ENCODE measurements at places on chromosomes 1 and 21.

DNA sequence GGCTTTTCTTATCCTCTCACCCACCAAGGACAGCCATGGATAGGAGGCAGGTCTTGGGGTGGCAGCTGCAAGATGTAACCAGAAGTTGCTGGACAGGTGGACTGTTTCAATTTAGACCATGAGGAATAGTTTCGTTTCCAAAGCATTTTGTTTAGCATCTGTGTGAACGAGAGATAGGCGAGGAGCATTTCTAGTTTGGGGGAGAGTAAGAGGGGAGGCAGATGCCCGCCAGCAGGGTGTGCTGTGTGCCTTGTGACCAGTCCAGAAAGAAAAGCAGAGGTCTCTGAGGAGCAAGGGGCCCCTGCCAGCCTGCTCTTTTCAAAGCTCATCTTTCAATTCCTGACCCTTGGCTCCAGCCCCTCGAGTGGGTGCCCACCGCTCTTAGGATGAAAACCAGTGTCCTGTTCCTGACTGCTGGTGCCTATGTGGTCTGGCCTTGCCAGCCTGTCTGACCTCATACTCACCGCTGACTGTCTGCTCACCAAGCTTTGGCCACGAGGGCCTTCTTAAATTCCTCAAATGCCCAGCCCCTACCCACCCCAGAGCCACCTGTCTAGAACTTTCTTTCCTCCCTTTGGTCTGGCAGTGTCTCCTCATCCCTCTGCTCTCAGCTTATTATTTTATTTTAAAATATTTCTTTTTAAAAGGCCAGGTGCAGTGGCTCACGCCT lies 8.5 kb downstream of the SERINC2 start:
- DNase-seq, result no peak

GRCh38 chr1:229671310-229671709 lies 45.3 kb downstream of the URB2 start:
- no peak for DNase-seq

- no peak for DNase-seq
These were observed 82.4 kb upstream of the GPR88 start for GRCh38 chr1:100455478-100456072.

DNA sequence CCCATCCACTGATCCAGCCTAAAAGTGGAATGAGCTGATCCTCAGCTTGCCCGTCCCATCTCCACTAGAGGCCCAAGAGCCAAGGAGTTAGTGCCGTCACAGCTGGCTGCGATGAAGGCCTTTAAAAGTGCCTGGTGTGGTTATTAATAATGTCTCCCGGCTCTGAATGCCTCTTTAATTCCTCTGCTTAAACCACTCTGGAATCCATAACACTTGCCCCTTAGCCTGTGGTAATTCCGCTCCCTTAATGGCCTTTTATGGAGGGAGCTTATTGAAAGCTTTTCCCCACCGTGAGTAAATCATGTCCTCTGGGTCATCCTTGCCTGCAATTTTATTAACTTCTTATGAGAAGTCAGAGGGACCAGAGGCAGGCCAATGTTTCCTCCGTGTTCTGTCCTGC lies 55.4 kb downstream of the UBIAD1 start:
- DNase-seq, result no peak

- no peak for DNase-seq
These were observed 97.6 kb downstream of the NOS1AP start for GRCh38 chr1:162166917-162167615.

DNA sequence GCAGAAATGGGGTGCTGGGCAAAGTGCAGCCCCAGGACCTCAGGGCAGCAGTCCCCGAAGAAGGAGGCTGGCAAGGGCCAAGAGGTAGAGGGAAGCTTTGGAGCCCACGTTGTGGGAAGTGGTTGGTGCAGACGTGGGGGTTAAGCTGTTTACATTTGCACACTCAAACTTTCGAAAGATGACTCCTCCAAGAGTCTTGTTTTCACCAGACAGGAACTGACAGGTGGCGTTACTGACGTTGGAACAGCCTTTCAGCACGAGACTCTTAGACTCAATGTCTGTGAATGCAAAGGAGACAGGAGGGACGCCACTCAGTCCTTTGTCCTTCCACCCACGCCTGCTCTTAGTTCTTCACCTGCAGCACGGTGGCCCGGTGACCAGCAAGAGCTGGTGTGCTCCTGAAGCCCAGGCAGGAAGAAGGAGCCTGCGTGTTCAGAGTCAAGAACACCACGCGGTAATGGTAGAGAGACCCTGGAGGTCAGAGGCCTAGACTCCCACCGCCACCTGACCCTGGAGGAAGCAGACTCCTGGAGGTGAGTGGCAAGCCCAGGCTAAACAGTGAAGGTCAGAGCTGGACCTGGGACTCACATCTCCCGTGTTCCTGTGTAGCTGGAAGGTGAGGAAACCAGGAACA lies 15.9 kb downstream of the LYPD8 start:
- DNase-seq, result no peak

DNA sequence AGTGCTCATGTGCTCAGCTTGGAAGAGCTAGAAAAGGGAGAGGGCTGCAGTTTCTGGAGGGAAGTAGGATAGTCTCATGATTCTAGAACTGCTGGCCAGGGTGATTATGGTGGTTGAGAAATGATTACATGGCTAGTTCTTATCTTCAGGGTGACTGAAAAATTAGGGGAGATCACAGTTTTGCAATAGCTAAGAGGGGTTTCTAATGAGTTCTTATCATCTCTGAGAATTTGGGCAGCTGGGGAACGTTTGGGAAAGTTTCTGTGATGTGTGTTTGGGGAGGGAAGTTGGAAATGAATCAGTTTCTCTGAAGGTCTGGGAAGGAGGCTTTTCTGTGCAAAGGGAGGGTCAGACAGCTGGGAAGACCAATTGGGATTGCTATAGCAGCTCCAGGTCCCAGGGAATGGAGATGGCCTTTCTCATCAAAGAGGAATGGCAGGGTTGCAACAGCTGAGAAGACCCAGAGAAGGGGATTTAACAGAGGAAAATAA lies 7.6 kb upstream of the RHOU start:
- no peak for DNase-seq

- no peak for DNase-seq
These were observed 56.2 kb upstream of the EPS8L3 start for GRCh38 chr1:109819906-109820305.

DNA sequence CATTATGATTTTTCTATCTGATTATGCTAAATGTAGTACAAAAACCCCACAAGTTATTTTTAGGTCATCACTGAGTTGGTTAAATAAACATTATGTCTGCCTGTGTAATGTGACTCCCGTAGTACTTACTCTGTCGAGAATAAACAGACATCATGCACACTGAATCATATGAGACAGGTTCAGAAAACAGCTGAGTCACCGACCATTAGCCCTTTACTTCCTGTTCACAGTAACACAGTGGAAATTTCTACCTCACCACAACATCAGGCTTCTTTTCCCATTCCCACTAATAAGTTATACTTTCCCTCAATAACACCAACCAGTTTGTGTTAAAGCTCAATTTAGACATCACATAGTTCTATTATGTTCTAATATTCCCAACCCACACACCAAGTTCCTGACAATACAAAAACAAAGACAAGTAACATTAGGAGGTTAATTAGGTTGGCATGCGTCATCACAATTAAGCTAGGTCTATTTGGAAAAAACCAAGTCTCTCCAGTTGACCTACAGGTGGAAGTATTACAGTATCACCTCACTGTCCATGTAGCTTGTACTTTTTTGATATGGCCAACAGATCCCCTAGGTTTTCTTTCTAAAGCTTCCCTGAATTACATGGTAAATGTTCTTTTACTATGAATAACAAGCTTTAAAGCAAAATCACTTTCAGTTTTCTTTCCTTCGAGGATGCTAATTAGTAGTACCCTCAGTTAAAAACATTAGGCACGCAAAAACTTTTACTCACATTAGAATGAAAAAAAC lies 154.2 kb downstream of the EIF4G3 start:
- DNase-seq, result no peak

- DNase-seq, result no peak
These were observed 94.0 kb downstream of the HMGB4 start for GRCh38 chr1:33957854-33958253.

- DNase-seq, result no peak
These were observed 154.6 kb upstream of the LRRC7 start for GRCh38 chr1:69413129-69413528.

DNA sequence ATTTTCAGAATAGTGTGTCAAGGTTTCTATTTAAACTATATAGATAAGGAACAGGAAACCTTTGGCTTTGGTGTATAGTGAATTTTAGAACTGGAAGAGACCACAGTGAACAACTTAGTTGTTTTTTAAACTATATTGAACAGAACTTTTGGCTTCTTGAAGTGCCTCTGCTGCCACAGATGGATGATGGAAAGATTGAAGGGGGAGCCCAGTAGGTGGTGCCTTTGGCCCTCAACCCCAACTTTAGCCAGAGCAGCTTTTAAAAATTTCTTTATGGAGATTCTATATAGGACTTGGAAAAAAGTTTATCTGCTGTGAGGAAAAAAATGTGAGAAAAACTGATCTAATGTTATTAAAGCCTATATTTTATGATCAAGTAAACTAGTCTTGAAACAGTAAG lies 50.2 kb downstream of the SWT1 start:
- DNase-seq, result no peak

DNA sequence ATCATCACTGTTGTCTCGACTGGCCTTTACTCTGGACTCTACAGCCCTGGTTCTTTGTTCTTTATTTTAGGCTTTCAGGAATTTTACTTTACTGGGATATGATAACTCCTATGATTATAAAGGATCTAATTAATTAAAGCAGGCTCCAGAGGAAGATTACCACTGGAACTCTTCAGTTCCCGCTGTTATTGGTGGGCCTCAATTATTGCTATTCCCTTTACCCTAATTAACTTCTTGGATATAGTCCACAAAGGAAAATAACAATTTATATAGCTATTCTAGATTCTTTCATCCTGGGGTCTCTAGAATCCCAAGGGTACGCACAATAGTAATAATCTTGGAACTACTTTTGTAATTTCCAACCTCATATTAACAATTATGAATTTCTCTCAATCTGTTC lies 8.5 kb upstream of the OVAAL start:
- DNase-seq, result no peak

GRCh38 chr1:26259578-26259977 lies 20.3 kb upstream of the SH3BGRL3 start:
- no peak for DNase-seq

- no peak for DNase-seq
These were observed 496.2 kb downstream of the LTN1 start for GRCh38 chr21:28496517-28496916.

DNA sequence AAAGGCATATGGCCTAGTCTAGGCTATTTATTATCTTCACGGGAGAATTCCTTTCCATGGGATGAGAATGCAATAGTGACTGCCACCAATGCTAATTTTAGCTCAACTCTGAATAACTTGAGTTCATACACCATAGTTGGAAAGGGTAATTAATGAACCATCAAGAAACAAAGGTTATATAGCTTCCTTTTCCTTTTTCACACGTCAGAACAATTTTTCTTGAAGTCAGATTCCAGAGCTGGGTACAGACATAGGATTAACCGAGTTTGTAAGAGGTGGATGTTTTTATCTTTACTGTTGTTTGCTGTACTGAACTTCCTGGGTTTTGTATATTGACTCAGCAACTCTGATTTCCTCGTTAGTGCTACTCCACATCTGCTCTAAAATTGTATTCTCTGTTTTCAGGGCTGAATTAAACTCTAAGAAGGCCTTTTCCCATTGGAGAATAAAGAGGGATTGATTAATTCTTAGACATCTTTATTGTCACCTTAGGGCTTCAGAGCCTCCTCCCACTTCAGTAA lies 262.0 kb downstream of the NUF2 start:
- no peak for DNase-seq

DNA sequence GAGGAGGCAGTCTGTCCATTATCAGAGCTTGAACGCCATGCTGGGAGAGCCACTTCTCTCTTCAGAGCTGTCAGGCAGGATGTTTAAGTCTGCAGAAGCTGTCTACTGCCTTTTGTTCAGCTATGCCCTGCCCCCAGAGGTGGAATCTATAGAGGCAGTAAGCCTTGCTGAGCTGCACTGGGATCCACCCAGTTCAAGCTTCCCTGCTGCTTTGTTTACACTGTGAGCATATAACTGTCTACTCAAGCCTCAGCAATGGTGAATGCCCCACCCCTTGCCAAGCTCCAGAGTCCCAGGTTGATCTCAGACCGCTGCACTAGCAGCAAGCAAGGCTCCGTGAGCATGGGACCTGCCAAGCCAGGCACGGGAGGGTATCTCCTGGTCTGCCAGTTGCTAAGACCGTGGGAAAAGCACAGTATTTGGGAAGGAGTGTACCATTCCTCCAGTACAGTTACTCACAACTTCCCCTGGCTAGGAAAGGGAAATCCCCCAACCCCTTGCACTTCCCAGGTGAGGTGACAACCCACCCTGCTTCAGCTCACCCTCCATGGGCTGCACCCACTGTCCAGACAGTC lies 32.5 kb downstream of the RGS13 start:
- no peak for DNase-seq

- peak; percentile 28 for DNase-seq
These were observed 26.3 kb downstream of the PER3 start for GRCh38 chr1:7810395-7810794.

DNA sequence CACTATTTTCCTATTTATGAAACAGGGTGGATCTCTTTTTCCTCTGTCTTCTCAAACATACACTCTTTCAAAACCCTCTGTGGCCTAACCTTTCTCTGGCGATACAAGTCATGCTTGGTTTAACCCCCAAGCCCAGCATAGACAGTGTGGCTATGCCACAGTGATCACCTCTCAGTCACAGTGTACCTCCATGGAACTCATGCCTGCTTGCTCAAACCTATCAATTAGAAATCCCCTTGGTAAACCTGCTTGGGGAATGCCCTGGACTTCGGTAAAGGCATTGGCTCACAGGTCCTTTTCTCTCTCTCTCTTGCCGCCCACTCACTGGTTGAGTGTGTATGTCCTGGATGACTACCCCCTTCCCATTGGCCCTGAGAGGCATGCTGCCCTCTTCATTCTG lies 147.5 kb downstream of the CYYR1 start:
- DNase-seq, result no peak

DNA sequence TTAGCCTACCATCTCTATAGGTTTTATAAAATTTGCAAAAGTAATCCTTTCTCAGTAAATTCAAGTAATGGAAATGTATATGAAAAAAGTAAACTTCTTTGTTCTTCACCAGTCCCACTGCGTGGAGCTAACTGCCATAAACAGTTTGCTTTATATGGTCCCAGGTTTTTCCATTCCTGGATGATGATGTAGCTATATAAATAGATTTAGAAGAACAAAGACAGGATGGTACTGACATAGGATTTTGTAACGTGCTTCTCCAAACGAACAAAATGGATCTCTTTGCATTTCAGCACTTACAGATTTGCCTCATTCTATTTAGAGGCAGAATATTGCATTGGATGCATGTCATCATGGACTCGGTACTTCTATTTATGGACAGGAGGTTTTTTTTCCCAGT lies 57.3 kb downstream of the SMYD2 start:
- DNase-seq, result no peak

DNA sequence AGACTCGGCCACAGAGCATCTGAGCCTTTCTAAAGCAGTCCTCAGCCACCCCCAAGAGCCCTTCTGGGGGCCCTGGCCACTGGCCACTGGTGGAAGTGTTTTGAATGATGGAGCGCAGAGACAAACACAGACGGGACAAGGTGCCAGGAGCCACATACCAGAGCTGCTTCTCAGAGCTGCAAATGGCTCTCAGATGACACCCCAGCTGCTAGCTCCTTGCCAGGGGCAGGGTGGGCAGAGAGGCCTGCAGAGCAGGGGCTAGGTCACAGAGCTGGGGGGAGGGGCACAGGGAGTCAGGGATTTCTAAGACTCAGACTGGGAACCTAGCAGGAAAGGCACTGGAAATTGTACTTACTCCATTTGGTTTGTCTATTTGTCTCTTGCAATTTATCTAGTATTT lies 30.4 kb downstream of the KCNN3 start:
- no peak for DNase-seq

GRCh38 chr1:18913065-18913835 lies 10.9 kb upstream of the ALDH4A1 start:
- DNase-seq, result peak; percentile 78

Data from activated CD8-positive, alpha-beta memory T cell treated with anti-CD3 and anti-CD28 coated beads, Interleukin-2, amount 50 U/mL, for 4 hours (primary cell).